Smooth muscle cell of the umbilical artery (primary cell): ENCODE measurements at places on chromosomes 11 and 22. TPM values are rescaled to one million over a fixed set of nuclear protein-coding genes. Genes with fewer than 3 reads are reported as not detected.

CD3D gene
- not detected in 2 replicates for total RNA-seq

AGBL2 gene
- total RNA-seq = 0.30 and 2.0 TPM in 2 replicates

SBF2 gene
- total RNA-seq = 36.5 and 54.1 TPM in 2 replicates

RAG2 gene
- not detected in 2 replicates for total RNA-seq
